ENCODE measurements at places on chromosomes 5 and 9.

GRCh38 chr5:100562821-100563220, 27.6 kb downstream of the FAM174A start:
- DNase-seq, result no peak

- no peak for DNase-seq
These were observed 72.5 kb upstream of the GPR151 start for GRCh38 chr5:146588331-146589027.

- DNase-seq, result no peak
These were observed 17.7 kb upstream of the ANXA1 start for GRCh38 chr9:73133921-73134407.

GRCh38 chr5:126635585-126635984, 34.8 kb downstream of the PHAX start:
- no peak for DNase-seq

DNA sequence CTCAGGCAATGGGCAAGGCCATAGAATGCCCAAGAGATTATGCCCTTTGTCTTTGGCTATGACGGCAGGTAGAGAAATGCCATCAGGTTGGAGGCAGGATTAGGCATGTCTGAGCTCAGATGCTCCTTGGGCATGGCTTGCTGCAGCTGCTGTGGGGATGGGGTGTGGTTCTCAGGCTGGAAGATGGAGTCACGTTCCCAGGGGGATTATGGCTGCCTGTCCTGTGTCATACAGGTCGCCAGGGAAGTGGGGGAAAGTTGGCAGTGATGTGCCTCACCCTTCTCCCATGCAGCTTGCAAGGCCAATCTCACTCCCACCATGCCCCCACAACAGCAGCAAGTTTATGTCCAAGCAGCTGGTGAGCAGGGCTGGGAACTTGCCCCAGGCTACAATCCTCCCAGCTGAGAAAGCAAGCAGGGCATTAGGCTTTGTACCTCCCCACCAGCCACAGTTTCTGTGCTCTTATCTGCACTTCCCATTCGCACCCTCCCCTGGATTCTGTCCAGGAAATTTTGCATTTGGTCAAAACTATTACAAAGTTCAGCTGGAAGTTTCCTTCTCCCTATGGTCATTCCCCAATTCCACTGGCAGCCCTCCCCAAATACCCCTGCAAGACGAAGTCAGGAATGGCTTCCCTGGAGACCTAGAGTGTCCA, 1788.0 kb upstream of the NUDT12 start:
- DNase-seq, result no peak

GRCh38 chr5:163407034-163407655, 30.2 kb upstream of the CCNG1 start:
- DNase-seq, result peak; percentile 30

DNA sequence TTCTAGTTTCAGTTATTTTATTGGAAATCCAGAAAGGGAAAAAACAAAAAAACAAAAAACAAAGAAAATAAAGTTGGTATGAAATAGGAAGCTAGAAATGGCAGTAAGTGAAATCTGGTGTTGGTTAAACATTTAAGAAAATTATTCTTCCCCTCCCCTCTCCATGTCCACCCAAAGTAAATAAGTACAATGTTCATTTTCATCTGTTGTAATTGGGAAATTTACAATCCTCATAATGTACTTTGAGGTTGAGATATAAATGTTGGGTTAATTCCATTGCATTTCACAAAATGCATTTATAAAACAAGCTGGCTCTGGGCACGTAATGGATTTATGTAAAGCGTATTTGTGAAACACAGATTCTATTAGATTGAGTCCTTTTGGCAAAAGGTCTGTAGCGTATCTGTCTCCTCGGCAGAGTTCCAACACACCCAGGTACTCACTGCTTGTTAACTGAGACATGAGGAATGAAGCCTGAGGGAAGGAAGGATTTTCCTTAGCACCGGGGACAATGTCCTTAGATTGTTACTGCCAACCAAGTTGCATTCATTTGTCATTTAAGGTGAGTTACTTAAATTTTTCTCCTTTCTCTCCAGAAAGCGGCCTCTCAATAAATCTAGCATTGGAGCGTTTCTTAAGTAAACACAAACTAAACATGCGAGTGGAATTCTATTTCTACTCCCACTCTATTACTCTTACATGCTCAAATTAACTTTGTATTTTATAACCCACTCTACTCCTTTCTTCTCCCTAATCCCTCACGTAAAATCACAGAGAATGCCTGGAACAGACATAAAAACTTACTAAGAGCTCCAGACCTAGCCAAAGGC, 912.3 kb upstream of the WWC1 start:
- no peak for DNase-seq

GRCh38 chr5:162067162-162067561, 411 bp upstream of the GABRG2 start:
- no peak for DNase-seq

DNA sequence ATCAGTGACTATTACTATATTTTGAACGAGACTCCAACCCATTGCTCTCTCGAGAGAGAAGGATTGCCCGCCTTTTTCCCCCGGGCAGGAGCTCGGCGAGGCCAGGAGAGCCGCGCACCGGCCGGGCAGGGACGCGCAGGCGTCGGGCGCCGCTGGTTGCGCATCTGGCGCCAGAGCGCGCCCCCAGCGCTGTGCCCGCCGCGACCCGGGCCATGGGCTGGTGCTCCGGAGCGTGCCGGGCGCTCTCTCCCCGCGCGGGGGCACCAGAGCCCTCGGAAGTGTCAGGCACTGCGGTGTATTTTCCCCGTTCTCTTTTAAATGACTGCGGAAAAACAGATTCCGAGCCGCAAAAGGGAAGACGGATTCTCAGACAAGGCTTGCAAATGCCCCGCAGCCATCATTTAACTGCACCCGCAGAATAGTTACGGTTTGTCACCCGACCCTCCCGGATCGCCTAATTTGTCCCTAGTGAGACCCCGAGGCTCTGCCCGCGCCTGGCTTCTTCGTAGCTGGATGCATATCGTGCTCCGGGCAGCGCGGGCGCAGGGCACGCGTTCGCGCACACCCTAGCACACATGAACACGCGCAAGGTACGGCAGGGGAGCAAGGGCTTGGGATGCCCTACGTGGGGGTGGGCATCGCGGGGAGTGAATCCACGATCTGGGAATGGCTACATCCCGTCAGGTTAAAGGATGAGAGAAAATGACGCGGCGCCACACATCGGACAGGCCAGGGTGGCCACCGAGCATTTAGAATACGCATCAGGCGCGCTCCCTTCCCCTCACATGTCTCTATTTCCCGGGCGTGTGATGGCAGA, 1.1 kb upstream of the NTRK2 start:
- peak; percentile 39 for DNase-seq

GRCh38 chr5:150124111-150124557, 31.5 kb downstream of the PDGFRB start:
- no peak for DNase-seq

GRCh38 chr9:88680505-88681160, 145.7 kb downstream of the NXNL2 start:
- DNase-seq, result no peak

DNA sequence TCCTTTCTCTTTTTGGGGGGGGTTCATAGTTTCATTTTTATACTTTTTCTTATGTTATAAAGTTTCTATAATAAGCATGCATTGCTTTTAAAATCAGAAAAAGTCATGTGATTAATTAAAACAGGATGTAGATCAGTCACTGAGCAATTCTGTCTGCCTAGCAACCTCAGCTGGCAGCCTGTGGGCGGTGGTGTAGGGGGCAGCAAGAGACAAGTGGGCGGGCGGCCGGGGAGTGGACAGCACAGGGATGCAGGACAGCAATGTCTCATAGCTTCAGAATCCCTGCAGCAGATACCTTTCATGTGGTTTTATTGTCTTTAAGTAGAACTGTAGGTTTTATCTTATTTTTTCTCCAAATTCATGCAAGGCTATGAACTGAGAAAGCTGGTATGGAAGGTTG, 101.9 kb upstream of the S1PR3 start:
- DNase-seq, result no peak

- no peak for DNase-seq
These were observed 163.1 kb downstream of the SEC61B start for GRCh38 chr9:99385215-99385614.

DNA sequence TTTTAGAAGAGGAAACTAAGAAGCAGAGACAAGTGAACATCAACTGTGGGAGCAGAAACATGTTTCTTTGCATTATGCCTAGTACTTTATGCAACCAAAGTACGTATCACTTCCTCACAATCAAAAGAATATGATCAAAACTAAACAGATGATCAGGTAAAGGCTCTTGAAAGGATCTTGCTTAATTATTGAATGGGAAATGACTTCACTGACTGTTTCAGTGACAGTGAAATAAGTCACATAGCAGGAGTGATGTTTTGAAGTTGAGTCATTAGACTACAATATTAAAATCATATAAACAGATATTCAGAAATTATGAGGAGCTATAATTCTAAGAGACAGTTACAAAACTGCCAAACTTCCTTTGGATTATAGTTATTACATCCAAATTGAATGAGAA, 527.3 kb downstream of the MTRR start:
- DNase-seq, result no peak

- no peak for DNase-seq
These were observed 2.6 kb downstream of the SLC6A7 start for GRCh38 chr5:150192462-150192861.

DNA sequence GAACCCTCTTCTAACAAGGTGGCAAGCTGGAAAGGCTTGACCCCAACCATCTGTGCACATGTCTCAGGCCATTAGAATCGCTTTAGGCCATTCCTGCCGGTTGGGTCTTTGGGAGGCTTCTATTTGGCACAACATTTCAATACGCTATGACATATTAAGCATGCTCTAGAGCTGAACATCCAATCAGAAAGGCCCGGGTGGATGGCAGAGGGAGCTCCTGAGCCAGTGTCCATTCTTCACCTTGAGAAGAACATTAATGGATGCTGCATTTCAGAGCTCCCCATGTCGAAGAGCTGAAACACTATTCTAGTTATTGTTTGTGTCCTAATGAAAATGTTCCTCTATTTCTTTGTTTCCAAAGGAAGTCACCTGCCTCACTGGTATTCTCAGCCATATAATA, 12.8 kb downstream of the SPATA9 start:
- DNase-seq, result no peak

DNA sequence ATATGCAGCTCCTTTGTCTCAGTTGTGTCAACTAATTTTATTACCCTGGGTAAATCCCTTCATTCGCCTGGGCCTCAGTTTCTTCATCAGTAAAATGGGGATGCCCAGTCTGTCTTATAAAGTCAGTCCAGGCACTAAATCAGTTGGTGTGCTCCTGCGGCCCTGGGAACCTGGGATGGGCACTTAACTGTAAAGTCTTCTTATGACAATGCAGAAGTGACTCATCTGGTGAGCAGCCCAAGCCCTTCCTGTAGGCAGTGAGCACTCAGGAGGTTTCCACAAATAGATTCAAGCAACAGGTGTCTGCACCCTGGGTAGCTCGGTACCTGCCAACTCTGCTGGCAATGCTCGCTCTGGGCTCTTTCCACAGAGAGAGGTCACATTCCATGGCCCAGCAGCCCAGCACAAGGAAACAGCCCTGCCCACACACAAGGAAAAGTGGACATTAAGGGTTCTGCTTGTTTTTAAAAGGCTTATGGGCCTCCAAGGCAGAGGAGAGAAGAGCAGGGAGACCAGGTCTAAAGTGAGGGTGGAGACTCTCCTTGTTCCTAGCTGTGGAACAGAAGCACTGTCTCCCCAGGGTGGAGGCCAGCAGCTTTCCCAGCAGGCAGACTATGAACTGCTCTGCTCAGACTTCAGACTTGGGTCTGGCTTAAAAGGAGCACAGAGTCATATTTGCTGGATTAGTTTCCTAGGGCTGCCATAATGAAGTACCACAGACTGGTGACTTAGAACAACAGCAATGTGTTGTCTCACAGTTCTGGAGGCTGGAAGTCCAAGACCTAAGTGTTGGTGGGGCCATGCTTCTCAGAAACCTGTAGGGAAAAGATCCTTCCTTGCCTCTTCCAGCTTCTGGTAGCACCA, 89.7 kb upstream of the ADRA1B start:
- peak; percentile 24 for DNase-seq

DNA sequence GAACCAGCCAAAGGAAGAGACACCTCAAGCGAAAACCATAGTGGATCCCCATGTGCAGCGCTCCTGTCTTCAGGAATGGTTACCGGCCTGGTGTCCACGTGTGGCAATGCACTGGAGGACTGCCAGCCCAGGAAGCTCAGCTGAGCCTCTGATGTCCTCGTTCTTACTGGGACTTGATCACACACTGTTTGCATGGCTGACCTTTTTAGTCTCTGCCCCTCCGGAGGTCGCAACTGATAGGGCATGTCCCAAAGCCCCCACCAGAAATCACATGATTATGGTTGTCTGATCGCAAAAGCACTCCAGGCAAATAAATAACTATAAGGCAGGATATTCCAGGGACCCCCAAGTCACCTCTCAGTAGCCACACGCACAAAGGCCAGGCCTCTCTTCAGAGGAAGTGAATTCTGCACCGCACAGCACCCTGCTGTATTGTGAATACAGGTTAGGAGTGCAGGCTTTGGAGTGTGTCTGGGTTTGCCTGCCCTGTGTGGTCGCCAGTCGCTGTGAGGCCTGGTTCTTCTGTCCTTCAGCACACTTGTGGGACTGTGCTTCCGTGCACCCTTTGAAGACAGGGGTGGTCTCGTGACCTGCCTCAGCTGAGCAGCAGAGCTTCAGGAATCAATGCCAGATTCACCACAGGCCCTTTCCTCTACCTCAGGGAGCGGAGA, 13.4 kb upstream of the HABP4 start:
- no peak for DNase-seq

DNA sequence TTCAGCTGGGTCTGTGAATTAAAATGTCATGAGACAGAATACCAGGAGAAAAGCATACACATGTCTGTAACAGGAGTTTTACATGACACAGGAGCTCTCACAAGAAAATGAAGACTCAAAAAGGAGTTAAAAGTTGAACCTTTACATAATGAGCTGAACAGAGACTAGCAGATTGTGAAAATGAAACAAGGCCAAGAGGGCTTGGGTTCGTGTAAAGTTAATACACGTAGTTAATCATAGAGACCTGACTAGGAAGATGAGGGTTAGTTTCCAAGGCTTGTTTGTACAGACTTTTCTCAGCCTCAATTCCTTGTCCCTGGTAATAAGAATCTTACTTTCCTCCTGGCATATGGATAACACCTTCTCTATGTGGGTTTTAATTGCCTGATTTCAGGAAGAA, 1294.0 kb downstream of the MAT2B start:
- no peak for DNase-seq

DNA sequence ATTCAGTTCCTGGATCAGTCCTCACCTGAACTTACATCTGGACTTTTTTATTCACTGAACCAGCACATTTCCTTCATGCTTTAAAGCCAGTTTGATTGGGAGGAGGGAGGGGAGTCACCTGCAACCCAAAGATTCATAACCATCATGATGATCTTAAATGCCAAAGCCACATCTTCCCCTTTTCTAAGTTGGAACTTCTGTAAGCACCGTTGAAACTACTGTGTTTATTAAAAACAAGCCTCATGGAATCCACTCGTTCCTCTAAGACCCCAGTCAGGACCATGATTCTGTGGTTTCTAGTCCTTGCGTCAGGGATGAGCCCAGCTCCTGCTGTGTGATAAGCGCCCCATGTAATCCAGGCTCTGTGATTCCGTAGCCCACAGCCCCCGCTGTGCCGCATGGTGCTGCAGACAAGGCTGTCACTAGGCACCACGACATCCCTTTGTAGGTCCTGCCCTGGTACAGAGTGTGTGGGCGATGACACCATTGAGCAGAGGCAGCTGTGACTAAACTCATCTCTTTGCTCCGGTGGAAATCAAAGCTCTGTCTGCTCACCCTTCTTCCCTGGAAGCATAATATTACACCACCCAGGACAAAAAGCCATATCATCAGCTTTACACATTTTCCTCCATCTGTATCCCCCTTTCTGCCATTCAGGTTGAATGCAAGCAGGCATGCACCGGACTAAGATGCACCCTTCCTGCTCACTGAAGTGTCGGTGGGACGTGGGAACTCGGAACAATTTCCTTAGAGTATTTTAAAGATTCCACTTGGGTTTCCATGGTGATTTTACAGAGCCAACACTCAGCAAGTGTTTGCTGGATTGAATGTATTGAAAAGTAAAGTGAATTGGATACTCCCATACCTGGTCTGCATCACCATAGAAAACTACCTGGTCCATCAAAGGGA, 132.0 kb upstream of the FSTL4 start:
- DNase-seq, result no peak
